ENCODE measurements at places on chromosomes 4 and X. TPM values are rescaled to one million over a fixed set of nuclear protein-coding genes. Genes with fewer than 3 reads are reported as not detected.

CXorf66 gene
- total RNA-seq = not detected

CT45A10 gene
- total RNA-seq = not detected

XAGE1B gene
- not detected for total RNA-seq

SFRP2 gene
- not detected for total RNA-seq

TLR1 gene
- total RNA-seq = 2.7 TPM

PPARGC1A gene
- 0.98 TPM for total RNA-seq

CXorf51B gene
- total RNA-seq = not detected

GAGE1 gene
- not detected for total RNA-seq

BGN gene
- total RNA-seq = not detected

NPNT gene
- total RNA-seq = not detected

NUP62CL gene
- total RNA-seq = not detected

DCLK2 gene
- 2.9 TPM for total RNA-seq

DNA sequence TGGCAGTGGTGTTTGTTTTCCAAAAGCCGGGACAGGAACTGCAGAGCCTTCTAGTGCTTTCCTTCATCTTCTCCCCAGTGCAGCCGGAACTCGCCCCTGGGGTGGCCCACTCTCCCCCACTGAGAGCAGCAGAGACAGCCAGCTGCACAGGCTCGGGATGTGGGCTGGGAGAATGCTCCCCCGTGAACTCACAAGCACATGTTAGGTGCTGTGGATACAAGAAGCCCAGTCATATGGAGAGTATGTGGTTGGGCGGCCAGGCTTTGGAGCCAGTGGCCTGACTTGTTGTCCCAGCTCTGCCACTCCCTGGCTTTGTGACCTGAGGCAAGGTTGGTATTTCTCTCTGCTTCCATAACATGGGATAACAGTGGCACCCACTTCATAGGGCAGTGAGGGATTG is 9.4 kb upstream of the KIAA0232 start:
- DNase-seq = peak; percentile 10

- no peak for DNase-seq
These were observed 14.4 kb upstream of the DUSP9 start for GRCh38 chrX:153632595-153632946.

GRCh38 chrX:77014377-77015372 is 432.5 kb upstream of the FGF16 start:
- peak; percentile 0 for DNase-seq

DNA sequence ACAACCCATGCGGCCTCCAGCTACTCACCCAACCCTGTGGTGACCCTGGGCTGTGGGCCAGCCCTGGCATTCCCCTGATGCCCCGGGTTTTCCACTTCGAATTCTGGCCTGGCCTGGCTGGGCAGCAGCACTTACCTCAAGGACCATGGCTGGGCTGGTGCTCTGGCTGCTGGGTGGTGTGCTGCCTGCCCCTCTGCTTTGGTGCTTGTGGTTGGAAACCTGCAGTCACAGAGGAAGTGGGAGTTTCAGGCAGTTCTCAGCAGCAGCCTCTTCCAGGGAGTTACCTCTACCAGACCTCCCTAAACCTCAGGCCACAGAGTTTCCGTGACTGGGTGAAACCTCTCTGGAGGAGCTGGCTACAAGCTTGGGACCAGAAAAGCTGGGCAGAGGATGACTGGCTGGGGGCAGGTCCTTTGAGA is at the start of gene CXCR3:
CXCR3 (minus strand) TSS at position 209 of the 419 bp plus-strand sequence; CDS start at position 147, 62 bp downstream.
- no peak for DNase-seq

GRCh38 chrX:115023139-115023538 is 5.7 kb upstream of the IL13RA2 start:
- DNase-seq = no peak

DNA sequence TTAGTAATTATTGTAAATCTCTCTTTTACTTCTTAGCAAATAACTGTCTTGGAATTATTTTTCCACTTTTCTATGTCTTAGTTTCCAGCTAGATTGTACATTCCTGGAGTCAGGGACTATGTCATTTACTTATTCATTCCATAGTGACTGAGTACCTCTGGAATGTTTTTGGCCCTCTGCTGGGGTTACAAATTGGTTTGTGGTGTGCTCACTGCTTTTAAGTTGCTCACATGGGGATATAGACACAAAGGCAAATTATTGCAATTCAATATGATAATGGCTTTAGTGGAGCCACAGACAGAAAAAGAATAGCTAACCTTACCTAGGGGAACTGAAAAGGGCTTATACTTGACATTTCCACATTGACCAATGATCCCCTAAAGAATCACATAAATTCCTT is 63.7 kb upstream of the PDGFRA start:
- peak; percentile 96 for DNase-seq

GRCh38 chr4:165293927-165294649 is 33.4 kb upstream of the MSMO1 start:
- no peak for DNase-seq

GRCh38 chr4:10098780-10099160 is 17.8 kb downstream of the WDR1 start:
- peak; percentile 86 for DNase-seq

DNA sequence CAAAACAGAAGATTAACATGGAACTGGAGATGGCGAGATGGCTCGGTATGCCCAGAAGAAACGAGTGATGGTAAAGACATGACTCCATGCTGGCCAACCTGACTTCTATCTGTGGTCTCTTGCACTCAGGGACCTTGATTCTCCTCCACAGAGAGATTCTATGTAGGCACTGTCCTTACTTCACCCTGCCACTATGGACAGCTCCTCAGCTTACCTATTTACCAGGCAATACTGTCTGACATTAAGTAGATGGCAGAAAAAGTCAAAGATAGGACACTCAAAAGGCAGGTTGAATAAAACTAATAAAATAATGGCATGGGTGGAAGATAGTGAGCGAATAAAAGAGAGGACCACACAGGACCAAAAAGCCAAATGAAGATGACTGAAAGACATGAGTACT is 35.2 kb upstream of the NDNF start:
- no peak for DNase-seq

- peak; percentile 70 for DNase-seq
These were observed 18.9 kb downstream of the RPS4X start for GRCh38 chrX:72258174-72258573.

DNA sequence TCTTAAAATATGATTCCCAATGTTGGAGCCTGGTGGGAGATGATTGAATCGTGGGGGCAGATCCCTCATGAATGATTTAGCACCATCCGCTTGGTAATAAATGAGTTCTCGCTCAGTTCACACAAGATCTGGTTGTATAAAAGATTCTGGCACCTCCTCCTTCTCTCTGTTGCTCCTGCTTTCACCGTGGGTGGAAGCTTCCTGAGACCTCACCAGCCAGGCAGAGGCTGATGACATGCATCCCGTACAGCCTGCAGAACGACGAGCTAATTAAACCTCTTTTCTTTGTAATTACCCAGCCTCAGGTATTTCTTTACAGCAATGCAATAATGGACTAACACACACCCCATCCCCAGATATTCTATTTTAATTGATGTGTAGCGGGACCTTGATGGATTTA is 162.2 kb downstream of the NPFFR2 start:
- no peak for DNase-seq

- DNase-seq = peak; percentile 85
These were observed 392.9 kb downstream of the UNC5C start for GRCh38 chr4:95155759-95156451.

DNA sequence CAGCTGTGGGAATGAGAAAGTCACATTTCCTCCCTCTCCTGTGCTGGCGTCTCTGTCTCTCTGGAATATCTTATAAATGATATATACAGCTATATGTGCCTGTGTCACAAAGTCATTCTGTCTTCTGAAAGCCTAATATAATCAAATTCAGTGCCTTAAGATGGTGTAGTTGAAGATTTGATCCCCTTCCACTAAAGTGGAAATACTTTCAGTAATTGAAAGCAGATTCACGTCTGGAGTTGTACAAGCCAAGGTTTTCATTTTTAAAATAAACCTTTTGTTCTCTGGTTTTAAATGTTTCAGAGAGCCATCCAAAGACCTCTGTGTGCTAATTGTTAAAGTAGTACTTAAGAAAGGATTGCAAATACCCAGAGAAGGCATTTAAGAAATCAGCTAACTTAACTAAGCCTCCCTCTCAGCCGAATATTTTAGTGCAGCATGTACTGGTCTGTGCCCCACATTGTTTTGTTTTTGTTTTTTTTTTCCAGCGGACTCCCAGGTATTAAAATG is 206.8 kb downstream of the TENM3 start:
- no peak for DNase-seq
